ENCODE measurements at places on chromosomes 16 and 17.

DNA sequence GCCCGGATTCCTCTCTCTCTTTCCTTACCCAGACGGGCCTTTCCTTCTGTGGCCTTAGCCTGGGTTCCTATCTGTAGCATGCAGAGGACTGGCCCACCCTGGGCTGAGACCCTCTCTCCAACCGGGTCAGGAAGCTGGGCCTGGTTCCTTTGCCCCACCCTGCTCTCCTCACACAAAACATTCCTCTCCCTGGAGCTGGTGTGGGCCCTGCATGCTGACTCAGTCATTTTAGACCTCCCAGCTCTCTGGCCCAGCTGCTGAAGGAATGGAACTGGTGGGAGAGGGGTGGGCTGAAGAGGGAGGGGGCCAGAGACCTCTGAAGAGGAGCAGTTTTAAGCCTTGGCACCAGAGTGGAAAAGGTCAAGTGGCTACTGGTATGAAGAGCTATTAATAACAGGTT, 957 bp downstream of the MYL4 start:
- DNase-seq, result no peak

DNA sequence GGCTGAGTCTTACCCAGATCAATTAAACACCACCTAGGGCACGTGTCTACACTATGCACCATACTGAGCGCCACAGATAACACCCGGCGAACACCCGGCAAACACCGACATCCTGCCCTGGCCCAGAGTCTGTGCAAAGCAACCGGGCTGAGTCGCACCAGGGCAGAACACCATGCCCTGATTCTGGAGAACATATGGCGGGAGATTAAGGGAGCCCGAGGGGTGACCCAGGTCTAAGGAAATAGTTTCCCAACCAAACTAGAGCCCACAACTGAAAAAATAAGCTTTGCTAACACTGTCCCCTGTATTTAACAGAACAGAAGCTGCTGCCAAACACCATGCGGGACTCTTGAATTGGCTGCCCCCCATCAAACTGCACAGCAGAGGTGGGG, 22.1 kb downstream of the MYO18A start:
- DNase-seq, result no peak

GRCh38 chr17:9907883-9908648, 3.0 kb upstream of the RCVRN start:
- no peak for DNase-seq

DNA sequence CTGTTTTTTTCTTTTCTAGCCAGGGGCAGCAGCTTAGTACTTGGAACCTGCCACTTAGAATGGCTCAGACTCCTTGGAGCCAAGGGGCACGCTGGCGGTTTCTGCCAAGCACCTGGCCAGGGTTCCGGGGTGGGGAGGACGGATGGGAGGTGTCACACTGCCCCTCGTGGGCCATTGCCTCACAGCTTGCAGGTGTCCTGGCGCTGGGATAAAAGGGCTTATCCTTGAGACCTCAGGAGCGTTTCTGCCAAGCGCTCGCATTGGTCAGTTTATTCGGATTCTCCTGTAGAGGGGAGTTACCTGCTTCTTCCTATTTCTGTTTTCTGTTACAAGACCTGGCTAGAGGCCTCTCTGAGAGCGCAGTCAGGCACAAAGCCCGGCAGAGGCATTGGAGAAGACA, 234.6 kb downstream of the MSI2 start:
- no peak for DNase-seq

DNA sequence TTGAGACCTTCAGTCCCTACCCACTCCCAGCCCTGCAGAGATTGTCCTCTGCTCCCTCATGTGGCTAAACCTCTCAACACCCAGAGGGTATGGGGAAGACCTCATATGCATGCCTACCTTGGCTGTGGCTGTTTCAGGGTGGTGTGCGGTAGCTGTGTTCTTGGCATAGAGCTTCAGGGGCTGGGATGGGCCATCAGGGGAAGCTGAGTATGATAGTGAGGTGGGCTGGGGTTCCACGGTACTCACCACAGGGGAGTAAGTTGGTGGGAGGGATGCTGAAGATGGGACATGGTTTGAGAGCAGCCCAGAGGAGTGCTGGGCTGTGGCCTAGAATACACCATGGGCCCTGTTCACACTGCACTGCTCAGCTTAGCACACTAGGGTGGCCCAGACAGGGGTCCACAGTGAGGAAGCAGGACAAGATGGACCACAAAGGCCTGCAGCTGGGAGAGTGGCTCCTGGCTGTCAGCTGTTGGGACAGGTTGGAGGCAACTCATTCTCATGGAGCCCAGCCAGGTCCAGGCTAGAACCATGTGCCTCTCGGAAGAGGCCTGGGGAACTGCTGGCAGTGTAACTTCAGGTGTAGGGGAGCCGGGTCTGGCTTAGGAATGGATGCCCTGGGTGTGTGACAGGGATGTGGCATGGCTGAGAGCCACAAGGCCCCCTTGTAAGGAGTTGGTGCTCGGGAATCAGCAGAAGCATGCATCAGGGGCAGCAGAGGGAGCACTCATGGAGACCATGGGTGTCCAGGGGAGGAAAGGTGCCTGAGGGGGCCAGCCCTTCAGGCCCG, 3.1 kb downstream of the MFAP4 start:
- no peak for DNase-seq

GRCh38 chr17:64778240-64779097, 116.4 kb upstream of the SMURF2 start:
- DNase-seq, result no peak

DNA sequence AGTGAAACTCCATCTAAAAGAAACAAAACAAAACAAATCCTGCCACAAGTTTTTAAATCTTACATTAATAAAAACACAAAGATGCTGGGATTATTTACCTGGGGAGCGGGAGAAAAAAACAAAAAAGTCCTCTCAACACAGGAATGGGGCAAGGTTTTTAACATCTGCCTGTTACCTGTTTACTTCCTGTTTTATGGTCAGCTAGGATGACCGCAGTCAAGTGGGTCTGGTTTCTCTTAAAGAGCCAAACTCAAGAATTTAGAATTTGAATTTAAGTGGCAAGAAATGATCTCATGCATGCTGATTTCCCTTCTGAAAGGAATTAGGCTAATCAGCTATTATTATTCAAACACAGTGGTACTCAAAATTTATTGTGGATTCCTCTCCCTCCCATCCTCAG, 39.7 kb upstream of the TBC1D3K start:
- DNase-seq, result no peak

GRCh38 chr16:14658063-14658462, 25.3 kb downstream of the BFAR start:
- peak; percentile 47 for DNase-seq

- DNase-seq, result no peak
Measured at GRCh38 chr16:4103745-4104144, 12.5 kb downstream of the ADCY9 start.

- DNase-seq, result no peak
Measured at GRCh38 chr17:72400488-72400827, 279.6 kb downstream of the SOX9 start.

GRCh38 chr17:82943751-82944150, 103.9 kb upstream of the ZNF750 start:
- DNase-seq, result no peak

DNA sequence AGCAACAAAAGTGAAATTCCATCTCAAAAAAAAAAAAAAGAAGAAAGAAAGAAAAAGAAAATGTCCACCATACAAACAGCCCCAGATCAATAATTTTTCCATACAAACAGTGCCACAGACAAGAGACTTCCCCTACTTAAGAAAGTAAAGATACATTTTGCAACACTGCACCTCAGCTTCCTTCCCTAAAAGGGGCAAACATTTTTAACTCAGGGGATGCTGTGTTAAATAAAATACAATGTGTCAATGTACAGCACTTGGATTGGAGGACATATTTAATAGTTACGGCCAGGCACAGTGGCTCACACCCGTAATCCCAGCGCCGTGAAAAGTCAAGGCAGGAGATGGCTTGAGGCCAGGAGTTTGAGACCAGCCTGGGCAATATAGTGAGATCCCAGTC, 22.3 kb downstream of the MYH11 start:
- no peak for DNase-seq

- no peak for DNase-seq
Measured at GRCh38 chr16:48517493-48517892, 92.5 kb downstream of the N4BP1 start.

GRCh38 chr16:57884655-57885133, 82.4 kb upstream of the KIFC3 start:
- DNase-seq, result no peak

GRCh38 chr16:87384162-87384874, 742 bp upstream of the FBXO31 start:
- no peak for DNase-seq

- DNase-seq, result no peak
Measured at GRCh38 chr16:72443809-72444208, 271.9 kb upstream of the PMFBP1 start.

- no peak for DNase-seq
Measured at GRCh38 chr16:17334096-17334495, 136.7 kb downstream of the XYLT1 start.

DNA sequence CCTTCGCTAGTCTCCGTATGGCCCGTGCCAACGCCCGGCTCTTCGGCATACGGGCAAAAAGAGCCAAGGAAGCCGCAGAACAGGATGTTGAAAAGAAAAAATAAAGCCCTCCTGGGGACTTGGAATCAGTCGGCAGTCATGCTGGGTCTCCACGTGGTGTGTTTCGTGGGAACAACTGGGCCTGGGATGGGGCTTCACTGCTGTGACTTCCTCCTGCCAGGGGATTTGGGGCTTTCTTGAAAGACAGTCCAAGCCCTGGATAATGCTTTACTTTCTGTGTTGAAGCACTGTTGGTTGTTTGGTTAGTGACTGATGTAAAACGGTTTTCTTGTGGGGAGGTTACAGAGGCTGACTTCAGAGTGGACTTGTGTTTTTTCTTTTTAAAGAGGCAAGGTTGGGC, 2.5 kb downstream of the RPL13 start:
- no peak for DNase-seq

- no peak for DNase-seq
Measured at GRCh38 chr17:38911081-38911730, 14.2 kb upstream of the LASP1NB start.

DNA sequence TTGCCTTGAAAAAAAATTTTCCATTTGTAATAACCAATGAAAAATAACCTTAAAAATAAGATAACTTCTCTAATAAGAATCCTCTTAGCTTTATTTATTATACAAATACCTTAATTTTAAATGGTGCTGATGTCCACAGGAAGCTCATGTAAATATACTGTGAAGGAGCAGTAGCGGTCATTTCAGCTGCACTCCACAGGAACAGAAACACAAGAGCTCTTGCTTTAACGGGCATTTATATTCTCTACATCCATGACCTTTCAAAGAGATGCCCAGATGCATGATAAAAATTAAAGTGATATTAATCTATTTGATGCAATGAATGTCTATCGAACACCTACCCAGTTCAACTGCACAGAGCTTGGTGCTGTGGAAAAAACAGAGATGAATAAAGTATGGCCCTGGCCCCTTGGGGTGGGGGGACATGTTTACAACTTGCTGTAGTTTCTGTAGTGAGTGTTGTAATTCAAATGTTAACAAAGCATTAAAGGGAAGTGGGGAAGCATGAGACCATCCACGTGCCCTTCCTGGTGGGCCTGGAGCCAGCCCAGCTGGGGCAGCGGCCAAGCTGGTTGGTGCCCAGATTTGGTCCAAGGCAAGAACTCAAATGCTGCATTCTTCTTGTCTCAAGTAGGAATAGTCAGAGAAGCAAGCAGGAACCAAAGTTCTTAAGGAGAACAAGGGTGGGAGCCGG, 47.9 kb downstream of the IQCK start:
- no peak for DNase-seq

DNA sequence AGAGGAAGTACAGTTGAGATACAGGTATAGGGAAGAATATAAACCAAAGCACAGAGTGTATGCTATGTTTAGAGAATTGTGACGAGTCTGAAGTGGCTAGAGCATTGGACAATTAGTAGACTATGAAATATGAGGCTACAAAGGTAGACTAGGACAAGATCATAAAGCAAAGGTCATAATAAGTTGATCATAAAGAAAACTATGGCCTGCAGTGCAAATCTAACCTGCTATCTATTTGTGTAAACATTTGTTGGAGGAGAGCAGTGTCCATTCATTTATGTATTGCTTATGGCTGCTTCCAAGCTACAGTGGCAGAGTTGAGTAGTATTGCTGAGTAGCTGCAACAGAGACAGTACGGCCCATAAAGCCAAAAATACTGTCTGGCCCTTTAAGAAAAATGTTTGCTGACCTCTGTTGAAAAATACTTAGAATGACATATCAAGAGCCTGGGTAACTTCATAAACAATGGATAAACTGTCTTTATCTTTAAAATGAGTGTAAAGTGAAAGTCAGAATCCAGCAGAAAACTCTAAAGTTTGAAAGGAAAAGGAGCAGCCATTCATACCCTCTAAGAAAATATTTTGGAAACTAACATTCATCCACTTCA, 14.5 kb upstream of the OR1E2 start:
- no peak for DNase-seq

- DNase-seq, result no peak
Measured at GRCh38 chr16:64977206-64977920, 144.5 kb downstream of the CDH11 start.

DNA sequence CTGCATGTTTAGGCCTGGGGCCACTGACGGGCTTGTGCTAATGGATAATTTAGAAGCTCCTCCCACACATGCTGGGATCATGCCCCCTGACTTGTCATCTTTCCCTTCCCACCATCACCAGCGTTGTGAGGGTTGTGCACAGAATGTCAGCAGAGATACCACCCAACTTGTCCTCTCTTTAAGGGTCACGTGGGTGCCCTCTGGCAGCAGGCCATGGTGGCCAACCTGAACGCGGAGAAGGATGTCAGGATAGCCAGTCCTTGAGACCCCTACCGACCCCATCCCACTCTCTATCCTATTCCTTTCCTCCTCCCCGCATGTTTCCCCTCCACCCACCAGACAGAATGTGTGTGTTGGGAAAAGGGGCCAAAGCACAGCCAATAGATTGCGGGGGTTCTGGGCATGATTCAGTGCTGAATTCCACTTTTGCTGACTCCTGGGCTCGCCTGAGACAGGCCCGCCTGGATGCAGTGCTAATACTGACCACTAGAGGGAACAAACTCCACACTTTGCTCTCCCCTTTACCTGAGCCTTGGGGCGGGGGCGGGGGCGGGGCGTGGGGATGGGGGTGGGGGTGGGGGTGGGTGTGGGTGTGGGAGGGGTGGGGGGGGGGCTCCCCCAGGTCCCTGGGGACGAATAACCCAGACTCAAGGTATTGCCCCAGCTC, at the start of gene GH2:
GH2 (minus strand) TSS at position 10 of the 667 bp plus-strand sequence. CDS start 143 bp downstream, outside the sequence.
- peak; percentile 41 for DNase-seq

DNA sequence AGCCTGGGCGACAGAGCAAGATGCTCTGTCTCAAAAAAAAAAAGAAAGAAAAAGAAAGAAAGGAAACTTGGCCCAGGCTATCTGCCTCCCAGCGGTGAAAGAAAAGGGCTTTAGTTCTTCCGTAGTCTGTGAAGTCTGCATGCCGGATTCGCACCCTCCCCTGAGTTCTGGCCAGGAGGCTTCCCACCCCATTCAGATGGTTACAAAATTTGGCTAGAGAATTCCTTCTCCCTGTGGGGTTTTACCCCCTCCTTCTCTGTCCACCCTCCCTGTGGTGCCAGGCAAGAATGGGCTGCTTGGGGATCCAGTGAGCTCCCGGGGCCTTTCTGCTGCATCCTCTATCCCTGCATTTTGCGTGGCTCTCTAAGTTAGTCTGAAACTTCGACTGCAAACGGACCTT, 37.8 kb downstream of the PAFAH1B1 start:
- no peak for DNase-seq

- no peak for DNase-seq
Measured at GRCh38 chr17:81310949-81311550, 15.9 kb upstream of the SLC38A10 start.

All from Jurkat, Clone E6-1 (cell line).